Lung (tissue), 17 donors: ENCODE measurements at places on chromosomes 13 and 19. TPM values are rescaled to one million over a fixed set of nuclear protein-coding genes. Genes with fewer than 3 reads are reported as not detected.
A peak's percentile ranks its signal among the peaks of the same experiment; 100 is the strongest.

GRCh38 chr19:31913103-31913661 lies 432.2 kb upstream of the ZNF507 start:
- no peaks in the 10 kb centered on the region for H3K27me3 ChIP-seq
- H3K4me3 ChIP-seq = no peak overlapping the region
- no peaks in the 10 kb centered on the region for H3K36me3 ChIP-seq
- no peaks in the 10 kb centered on the region for H3K4me1 ChIP-seq
- peak; percentile 46 for DNase-seq

- no peak for DNase-seq
- peaks cover under 1% of the 10 kb centered on the region for H3K27me3 ChIP-seq
- no peak overlapping the region for H3K27ac ChIP-seq
- H3K36me3 ChIP-seq = no peaks in the 10 kb centered on the region
Measured at GRCh38 chr13:106355866-106356265, 179.6 kb downstream of the EFNB2 start.

DNA sequence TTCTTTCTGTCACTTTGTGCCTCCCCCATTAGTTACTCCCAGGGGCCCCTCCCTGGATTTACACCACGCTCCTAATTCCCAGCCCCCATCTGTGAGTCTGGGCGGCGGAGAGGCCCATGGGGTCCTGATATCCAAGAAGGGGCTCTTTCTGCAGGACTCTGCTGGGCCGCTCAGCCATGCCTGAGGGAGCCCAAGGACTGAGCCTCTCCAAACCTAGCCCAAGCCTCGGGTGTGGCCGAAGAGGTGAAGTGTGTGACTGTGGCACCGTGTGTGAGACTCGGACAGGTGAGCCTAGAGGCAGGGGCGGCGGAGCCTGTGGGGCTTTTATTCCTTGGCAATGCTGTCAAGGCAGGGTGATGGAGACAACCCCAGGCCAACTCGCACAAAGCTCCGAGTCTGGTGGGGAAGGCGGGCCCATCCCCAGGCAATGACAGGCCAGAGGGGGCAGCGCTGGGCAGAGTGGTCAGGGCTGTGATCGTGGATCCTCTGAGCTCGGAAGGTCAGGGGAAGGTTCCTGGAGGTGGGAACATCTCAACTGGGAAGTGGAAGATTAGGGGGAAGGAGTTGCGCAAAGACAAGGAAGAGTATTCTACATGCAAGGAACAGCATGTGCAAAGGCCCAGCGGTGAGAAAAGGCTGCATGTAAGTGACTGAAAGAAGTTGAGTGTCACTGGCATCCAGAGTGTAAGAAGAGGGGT lies 1.6 kb downstream of the PLEKHG2 start:
- H3K4me3 ChIP-seq = peak overlapping the region; percentile 56
- H3K27ac ChIP-seq = peak overlapping the region; percentile 94
- DNase-seq = no peak
- H3K27me3 ChIP-seq = no peaks in the 10 kb centered on the region

DNA sequence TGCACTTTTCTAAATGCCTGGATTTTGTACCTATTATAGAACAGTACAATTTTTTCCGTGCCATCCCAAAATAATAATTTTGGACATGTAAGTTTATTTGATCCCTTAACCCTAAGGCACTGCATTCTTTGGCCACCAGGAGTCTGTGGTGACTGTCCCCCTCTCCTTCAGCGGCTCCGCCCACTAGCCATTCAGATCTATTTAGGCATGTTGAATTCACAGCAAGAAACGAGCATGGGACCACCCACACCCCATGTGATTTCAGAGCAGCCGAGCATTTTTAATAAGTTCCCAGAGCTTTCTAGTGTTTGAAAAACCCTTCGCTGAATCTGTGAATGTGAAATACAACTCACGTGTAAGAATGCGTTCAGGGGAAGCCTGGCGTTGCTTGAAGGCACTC lies 567.5 kb downstream of the MYO16 start:
- DNase-seq = no peak
- no peak overlapping the region for H3K4me3 ChIP-seq
- no peaks in the 10 kb centered on the region for H3K27me3 ChIP-seq
- no peaks in the 10 kb centered on the region for H3K36me3 ChIP-seq
- H3K4me1 ChIP-seq = no peaks in the 10 kb centered on the region
- H3K27ac ChIP-seq = no peak overlapping the region

DNA sequence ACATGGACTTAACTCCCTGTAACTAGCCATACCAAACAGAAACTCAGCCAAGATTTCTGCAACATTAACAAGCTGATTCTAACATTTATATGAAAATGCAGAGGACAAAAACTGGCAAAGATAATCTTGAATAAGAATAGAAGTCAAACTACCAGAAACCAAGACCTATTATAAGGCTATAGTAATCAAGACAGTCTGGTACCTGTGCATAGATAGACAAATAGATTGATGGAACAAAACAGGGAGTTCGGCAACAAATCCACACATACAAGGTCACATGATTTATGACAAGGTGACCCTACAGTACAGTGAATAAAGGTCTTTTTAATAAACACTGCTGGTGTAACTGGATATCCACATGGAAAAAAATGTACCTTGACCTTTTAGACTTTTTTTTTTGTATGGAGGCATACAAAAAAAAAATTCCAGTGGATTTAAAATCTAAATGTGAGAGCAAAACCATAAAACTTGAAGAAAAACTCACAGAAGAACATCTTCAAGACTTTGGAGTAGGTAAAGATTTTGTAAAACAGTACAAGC lies 2.9 kb upstream of the RFC3 start:
- H3K27me3 ChIP-seq = no peaks in the 10 kb centered on the region
- peaks cover 5% of the 10 kb centered on the region for H3K4me1 ChIP-seq
- no peak overlapping the region for H3K4me3 ChIP-seq
- no peaks in the 10 kb centered on the region for H3K36me3 ChIP-seq
- no peak for DNase-seq

DNA sequence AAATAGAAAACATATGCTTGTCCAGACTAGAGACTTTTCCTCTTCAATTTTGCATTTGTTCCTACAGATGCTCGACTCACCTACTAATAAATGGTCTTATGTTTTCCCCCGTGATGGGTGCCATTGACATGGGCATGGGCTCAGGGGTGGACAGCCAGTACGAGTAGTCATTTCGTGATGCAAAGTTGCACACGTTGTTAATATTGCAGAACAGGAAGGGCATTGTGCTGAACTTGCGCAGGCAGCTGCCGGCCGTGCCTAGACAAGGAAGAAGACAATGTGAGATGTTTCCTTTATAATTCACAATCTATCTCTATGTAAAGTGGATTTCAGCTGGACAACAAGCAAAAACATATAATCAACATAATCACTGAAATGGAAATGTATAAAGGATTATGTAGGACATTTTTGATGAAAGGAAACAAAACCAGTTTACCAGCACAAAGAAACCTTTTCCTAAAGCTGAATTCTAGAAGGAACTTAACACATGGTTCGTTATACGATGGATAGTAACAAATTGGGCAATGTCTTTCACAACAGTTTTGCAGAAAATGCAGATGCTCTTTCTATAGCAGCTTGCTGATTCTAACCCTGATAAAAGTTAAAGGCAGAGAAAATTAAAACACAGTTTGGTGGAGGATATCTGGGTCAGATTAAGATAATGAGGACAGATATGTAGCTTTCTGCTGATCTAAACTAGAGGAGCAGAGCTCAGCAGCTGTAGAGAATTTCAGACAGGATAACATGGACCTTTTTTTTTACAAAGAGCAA lies 145.7 kb downstream of the COL4A1 start:
- H3K4me3 ChIP-seq = no peak overlapping the region
- no peak overlapping the region for H3K27ac ChIP-seq
- H3K36me3 ChIP-seq = peaks cover 15% of the 10 kb centered on the region
- H3K4me1 ChIP-seq = no peaks in the 10 kb centered on the region
- DNase-seq = no peak

DNA sequence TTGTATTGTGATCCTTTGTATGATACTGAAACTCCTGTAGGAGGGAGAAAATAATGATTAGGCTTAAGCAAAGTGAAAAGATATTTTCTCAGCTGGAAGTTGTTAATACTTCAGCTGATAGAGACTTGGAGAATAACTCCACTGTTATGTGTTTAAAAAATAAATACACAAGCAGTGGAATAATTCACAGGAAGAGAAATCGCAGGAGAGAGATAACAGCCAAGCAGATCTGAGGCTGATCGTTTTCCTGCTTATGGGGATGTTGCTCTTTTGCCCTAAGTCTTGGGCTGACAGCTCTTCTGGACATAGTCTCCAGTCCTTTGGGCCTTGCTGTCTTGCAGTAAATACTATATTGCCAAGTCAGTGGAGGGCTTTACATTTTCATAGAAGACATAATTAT lies 93.3 kb downstream of the OLFM4 start:
- H3K27ac ChIP-seq = no peak overlapping the region
- H3K36me3 ChIP-seq = no peaks in the 10 kb centered on the region
- no peak for DNase-seq
- H3K4me1 ChIP-seq = no peaks in the 10 kb centered on the region
- no peak overlapping the region for H3K4me3 ChIP-seq

DNA sequence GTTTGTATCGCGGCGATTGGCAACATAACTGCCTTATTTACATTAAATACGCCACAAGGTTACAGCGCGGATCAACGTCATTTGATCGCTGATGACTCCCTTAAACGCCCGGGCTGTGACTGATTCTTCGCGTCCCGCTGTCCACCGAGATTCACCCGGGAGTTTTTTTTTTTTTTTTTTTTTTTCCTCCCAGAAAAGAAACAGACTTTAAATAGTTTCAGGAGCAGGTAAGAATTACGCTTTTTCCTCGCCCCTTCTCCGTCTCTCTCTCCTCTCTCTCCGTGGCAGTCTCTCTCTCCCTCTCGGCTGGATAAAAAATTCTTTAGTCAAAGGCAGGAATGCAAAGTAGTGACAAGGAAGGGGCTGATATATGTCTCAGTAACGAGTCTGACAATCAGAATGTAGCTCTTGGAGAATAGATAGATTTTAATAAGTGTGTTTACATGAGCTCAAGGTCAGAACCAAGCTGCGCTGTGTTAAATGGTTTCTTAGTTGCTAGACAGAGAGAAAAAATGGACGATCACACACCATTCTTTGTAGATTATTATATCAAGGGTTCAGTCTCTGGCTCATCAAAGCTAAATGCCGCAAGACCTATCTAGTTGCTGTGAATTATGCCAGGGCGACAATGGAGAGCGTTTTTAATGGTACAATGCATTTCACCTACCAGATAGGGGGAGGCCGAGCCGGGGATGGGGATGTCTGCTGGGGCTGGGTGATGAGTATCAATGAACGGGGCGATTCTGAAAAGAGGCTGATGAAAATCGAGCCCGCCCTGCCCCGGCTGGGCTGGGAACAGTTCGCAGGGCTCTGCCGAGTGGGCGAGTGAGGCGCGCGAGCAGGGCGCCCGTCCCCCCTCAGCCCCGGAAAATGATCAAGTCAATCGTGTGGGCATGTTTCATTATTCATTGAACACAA lies 147.2 kb upstream of the ZNF536 start:
- no peak overlapping the region for H3K4me3 ChIP-seq
- peak; percentile 44 for DNase-seq
- H3K27me3 ChIP-seq = peaks cover 71% of the 10 kb centered on the region
- H3K36me3 ChIP-seq = no peaks in the 10 kb centered on the region
- H3K4me1 ChIP-seq = peaks cover 7% of the 10 kb centered on the region

DNA sequence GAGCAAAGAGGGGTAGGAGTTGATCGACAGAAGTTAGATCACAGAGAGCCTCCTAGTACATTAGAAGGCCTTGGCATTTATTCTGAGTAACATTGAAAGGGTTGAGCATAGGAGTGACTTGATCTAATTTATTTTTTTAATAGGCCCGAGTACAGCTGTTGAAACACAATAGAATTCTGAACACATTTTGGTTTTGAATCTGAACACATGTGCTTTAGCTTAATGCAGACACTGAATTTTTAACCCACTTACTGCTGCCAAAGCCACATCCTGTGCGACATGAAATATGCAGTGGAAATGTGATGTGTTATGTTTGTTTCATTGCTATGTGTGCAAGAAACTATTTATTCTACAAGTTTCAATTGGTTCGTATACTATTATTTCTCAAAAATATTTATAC lies 1505.9 kb downstream of the PCDH9 start:
- peak; percentile 68 for DNase-seq
- no peaks in the 10 kb centered on the region for H3K36me3 ChIP-seq
- no peak overlapping the region for H3K4me3 ChIP-seq
- H3K4me1 ChIP-seq = no peaks in the 10 kb centered on the region

DNA sequence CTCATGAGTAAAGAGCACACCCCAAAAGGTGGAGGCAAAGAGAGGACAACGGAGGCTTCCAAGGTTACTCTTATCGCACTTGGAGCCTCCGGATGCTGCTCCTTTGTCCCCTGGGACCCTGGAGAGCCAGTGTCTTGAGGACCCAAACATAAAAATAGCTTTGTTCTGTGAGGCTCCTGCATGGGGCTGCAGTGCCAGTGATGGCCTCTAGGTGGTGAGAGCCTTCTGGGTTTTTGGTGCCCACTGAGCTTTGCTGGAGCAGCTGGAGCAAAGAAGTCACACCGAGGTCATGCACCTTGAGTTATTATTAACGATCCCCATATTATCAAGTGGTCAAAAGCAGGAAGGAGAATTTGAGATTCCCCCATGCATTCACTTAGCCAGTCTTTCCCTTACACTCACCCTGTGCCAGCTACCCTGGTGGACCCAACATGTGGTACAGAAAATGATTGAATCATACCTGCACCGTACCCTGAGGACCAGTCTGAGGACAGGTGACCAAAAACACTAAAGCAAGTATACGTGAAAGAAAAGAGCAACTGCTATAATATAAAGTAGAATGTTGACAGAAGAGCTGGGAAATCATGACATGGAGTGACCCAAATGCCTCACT lies 41.5 kb downstream of the ZNF682 start:
- H3K4me3 ChIP-seq = no peak overlapping the region
- no peaks in the 10 kb centered on the region for H3K27me3 ChIP-seq
- no peaks in the 10 kb centered on the region for H3K36me3 ChIP-seq
- H3K27ac ChIP-seq = no peak overlapping the region
- DNase-seq = peak; percentile 9

GRCh38 chr13:53105890-53106289 lies 77.3 kb downstream of the OLFM4 start:
- no peak overlapping the region for H3K27ac ChIP-seq
- DNase-seq = no peak
- H3K4me1 ChIP-seq = no peaks in the 10 kb centered on the region
- no peaks in the 10 kb centered on the region for H3K36me3 ChIP-seq
- H3K27me3 ChIP-seq = no peaks in the 10 kb centered on the region

DNA sequence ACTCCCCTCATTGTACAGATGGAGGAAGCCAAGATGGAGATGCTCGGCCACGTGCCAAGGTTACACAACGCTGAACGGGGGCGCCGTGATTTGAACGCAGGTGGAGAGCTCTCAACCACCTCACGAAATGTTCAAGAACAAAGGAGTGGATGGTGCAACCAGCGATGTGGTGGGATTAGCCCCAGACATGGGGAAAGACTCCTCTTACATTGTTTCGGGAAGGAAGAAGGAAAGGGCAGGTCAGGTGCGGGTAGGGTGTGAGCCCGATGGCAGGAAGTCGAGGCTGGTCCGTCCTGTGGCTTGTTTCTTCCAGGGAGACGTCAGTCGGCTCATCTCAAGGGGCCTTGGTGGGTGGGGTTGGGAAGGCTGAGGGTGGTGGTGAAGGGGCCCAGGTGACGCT lies 7.1 kb upstream of the KLK14 start:
- peaks cover 8% of the 10 kb centered on the region for H3K4me1 ChIP-seq
- no peaks in the 10 kb centered on the region for H3K36me3 ChIP-seq
- no peaks in the 10 kb centered on the region for H3K27me3 ChIP-seq
- H3K27ac ChIP-seq = no peak overlapping the region
- H3K4me3 ChIP-seq = no peak overlapping the region

- H3K4me1 ChIP-seq = peaks cover 8% of the 10 kb centered on the region
- peaks cover 39% of the 10 kb centered on the region for H3K36me3 ChIP-seq
- no peaks in the 10 kb centered on the region for H3K27me3 ChIP-seq
Measured at GRCh38 chr19:12672744-12673143, 6.1 kb downstream of the WDR83 start.

The RASGRP4 gene
- total RNA-seq = 4.5 TPM

The COMP gene
- not detected for total RNA-seq

The TRPM4 gene
- 19.8 TPM for total RNA-seq

The MRPS12 gene
- total RNA-seq = 45.6 TPM
